ENCODE measurements at places on chromosomes 5 and 9.
A peak's percentile ranks its signal among the peaks of the same experiment; 100 is the strongest.

DNA sequence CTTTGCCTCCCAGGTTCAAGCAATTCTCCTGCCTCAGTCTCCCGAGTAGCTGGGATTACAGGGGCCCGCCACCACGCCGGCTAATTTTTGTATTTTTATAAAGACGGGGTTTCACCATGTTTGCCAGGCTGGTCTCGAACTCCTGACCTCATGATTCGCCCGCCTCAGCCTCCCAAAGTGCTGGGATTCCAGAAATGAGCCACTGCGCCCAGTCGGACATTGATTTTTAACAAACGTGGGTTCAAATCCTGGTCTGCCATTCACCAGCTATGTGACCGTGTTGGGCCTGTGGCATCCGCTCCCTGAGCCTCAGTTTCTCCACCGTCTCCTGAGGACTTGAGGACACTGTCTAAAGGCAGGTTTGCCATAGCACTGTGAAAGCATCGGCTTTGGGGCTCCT lies 41.8 kb upstream of the NEK6 start:
- no peak for DNase-seq

DNA sequence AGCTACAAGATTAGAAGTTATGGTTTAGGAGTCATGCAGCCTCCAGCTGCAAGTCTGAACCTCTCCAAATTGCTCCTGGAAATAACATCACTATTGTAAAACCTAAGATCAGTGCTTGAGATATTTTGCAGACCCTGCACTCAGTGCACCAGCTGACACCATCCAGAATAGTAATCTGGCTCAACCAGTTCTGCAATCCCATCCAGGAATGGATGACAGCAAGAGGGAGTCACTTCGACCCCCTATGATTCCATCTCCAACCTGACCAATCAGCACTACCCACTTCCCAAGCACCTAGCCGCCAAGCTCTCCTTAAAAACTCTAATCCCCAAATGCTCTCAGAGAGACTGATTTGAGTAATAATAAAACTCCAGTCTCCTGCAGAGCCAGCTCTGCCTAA lies 37.9 kb upstream of the NR4A3 start:
- DNase-seq = no peak

GRCh38 chr9:93096811-93097382 lies 880 bp downstream of the CARD19 start:
- DNase-seq = no peak

GRCh38 chr9:71984831-71985281 lies 73.4 kb downstream of the C9orf85 start:
- no peak for DNase-seq

DNA sequence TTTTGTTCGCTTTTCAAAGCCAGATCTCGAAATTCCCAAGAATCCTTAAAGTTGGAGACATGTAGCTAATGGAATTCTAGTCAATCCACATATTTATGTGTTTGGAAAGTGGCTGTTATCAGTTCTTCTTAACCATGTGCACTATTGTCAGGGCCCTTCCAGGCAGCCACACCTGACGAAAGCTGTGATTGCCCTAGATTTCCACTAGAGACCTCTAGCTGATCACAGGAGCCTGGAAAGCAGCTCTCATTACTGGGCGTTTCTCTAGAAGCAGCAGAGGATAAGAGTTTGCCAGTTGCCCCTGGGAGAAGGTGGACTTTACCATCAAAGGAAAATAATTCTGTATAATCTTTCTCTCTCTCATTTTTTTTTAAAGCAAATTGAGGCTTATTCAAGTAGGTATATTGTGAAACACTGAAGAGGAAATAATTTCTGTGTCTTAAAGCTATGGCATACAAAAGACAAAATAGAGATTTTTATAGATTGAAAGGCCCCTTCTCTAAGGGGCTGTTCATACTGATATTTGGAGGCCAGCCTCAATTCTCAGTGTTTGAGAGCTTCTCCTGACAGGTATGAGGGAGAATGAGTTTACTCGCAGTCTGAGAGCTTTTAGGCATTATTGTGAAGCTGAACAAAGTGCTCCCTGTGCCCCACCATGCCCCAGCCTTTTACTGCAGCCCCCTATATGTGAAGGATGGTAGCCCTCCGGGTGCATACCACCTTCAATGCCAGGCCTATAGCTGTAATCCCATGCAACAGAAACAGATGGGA lies 405.4 kb upstream of the ACTBL2 start:
- DNase-seq = no peak

DNA sequence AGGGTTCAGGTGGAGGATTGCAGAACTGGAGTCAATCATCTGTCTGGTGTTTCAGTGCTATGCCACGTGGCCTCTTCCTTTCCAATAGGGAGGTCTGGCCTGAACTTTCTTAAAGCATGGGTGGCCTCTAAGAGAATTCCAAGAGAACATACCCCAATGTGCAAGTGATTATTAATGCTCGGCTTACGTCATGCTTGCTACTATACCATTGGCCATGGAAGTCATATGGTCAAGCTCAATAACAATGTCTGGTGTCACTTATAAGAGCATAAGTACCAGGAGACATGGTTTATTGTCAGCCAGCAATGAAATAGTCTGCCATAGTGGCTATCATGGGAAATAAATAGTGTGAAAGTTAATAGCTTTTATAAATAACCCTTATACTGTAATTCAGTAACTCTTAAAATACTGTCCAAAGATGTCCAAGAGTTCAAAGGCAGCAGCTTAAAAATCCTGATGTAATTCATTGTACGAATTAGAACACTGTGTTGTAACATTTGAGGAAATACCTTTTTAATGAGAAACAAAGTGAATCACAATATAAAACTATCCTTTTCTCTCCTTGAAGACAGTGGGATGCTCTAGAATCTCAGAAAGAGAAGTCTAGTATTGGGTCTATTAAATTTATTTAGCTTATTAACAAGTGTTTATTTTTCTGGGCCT lies 355.4 kb upstream of the PRR16 start:
- DNase-seq = no peak

DNA sequence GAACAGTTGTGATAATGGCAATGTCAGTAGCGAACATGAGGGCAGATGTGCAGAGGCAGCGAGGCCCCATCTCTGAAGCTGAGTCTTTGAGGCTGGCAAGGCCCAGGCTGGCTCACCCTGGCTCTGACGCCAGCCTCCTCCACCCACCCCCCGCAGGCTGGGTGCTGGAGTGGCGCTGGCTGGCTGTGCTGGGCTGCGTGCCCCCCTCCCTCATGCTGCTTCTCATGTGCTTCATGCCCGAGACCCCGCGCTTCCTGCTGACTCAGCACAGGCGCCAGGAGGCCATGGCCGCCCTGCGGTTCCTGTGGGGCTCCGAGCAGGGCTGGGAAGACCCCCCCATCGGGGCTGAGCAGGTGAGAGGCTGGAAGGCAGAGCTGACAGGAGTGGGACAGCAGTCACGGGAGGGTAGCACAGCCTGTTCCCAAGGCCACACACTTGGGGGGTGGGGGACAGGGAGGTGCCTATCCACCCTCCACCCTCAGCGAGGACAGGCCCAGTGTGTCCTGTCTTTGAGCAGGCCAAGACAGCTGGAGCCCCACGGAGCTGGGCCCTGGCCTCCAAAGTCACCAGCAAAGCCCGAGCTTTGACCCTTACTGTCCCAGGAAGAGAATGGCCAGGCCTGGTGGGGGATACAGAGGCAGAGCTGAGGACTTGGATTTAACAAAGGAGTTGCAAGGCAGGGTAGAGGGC lies 5.6 kb downstream of the SLC2A8 start:
- DNase-seq = no peak

- no peak for DNase-seq
Measured at GRCh38 chr5:123125962-123126732, 37.1 kb downstream of the PRDM6 start.

GRCh38 chr5:68167195-68167651 lies 48.3 kb upstream of the PIK3R1 start:
- no peak for DNase-seq

DNA sequence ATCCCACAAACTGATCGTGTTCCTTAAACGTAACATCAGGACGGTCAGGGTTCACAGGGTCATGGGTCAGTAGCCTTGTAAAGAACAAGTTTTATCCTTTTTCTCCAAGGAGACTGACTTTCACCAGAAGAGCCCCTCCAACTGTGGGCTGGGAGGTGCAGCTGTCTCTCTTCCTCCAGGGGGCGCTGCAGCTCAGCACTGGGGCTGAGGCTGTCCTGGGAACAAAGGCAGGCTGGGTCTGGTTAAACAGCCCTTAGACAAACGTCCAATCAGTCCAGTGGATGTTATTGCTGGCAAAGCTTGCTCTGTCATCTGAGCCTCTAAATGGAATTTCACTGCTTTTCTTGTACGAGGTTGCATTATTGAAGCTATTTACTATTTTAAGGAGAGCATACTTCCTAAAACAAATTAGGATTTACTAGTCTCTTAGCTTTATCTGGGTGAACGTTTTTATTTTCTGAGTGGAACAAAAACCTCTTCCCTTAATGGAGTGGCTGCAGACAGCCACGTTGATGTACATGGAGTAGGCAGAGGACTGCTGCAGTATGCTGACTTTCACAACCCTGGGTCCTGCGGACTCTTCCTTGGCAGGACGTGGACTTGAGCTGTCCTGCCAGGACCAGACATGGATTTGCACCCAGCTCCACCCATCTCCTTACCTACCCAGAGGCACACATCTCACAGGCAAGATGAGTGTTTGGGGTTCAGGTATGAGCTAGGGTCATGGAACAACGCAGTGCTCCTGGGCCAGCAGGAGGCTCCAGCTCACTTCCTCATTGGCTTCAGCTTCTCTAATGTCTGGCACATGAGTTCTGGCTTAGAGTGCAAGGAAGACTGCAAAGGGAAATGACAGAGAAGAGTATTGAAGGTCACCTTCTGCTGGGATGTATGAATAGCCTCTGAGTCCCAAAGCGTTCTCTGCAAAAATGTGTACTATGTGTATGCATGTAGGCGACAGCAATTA lies 7.8 kb downstream of the EXOSC2 start:
- DNase-seq = peak; percentile 64

All from CD4-positive, alpha-beta T cell treated with Interleukin-1 beta for 1 hour (primary cell).